ENCODE measurements at places on chromosomes 5 and 9. TPM values are rescaled to one million over a fixed set of nuclear protein-coding genes. Genes with fewer than 3 reads are reported as not detected.

- H3K27me3 ChIP-seq = no peaks in the 10 kb centered on the region
- no peaks in the 10 kb centered on the region for H3K4me1 ChIP-seq
- no peak overlapping the region for H3K27ac ChIP-seq
- DNase-seq = no peak
- no peaks in the 10 kb centered on the region for H3K36me3 ChIP-seq
Observed at GRCh38 chr5:82255844-82256243, 22.3 kb downstream of the RPS23 start.

GRCh38 chr5:116566251-116566650 is 8.4 kb downstream of the SEMA6A start:
- no peaks in the 10 kb centered on the region for H3K27me3 ChIP-seq
- H3K4me1 ChIP-seq = peaks cover 19% of the 10 kb centered on the region
- H3K27ac ChIP-seq = peak overlapping the region; percentile 53
- peaks cover 7% of the 10 kb centered on the region for H3K36me3 ChIP-seq
- no peak overlapping the region for H3K4me3 ChIP-seq

DNA sequence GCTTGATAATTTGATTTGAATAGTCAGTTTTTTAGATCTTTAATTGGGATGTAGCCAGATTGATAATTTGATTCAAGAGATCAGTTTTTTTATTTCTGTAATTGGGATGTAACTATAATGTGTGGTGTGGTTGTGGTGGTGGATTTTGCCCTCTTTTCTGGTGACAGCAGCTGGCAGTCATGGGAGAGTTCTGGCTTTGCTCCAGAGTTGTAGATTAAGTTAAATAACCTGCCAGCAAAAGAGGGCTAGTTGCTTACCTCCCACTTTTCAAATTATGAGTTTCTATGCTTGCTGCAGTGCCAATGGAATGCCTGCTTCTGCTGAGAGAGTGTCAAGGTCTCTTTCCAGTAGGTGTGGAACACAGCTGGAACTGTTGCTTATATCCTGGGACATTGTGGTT is 315.1 kb downstream of the CCDC171 start:
- H3K4me1 ChIP-seq = no peaks in the 10 kb centered on the region
- no peak overlapping the region for H3K4me3 ChIP-seq
- peak; percentile 59 for DNase-seq
- no peaks in the 10 kb centered on the region for H3K36me3 ChIP-seq

DNA sequence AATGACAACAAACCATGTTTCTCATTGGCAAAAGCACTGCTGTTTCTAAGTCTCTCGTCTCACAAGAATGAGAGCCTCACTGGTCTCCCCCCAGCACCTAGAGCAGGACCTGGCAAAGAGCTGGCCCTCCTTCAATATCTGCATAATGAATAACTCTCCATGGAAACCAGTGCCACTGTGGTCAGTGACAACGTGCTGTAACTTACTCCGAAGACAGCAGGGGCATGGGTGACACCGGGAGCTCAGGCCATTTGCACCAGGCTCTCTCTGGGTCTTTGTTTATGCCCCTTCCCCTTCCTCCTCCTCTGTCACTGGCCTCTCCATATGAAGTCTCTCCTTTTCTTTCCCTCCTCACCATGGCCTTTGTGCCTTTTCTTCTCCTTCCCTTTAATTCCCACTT is 33.3 kb downstream of the TAS2R1 start:
- H3K4me1 ChIP-seq = no peaks in the 10 kb centered on the region
- no peak overlapping the region for H3K27ac ChIP-seq
- no peak overlapping the region for H3K4me3 ChIP-seq
- H3K36me3 ChIP-seq = no peaks in the 10 kb centered on the region
- no peak for DNase-seq
- H3K27me3 ChIP-seq = no peaks in the 10 kb centered on the region

DNA sequence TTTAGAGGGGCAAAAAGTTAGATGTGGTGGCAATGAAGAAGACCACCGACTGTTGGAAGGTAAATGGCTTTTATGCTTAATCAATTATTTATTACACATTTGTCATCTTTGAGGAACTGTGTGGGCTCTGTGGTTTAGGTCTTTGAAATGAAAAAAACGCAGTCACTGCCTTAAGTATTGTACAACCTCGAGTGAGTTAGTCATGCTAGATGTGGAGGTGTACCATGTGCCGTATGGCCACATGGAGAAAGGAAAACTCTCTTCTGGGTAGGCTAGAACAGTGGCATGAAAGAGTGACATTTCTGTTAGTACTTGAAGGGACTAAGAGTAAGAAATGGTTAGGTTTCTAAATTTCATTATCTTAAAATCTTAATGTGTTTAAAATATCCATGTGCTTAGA is 166.1 kb downstream of the HACD4 start:
- no peaks in the 10 kb centered on the region for H3K4me1 ChIP-seq
- H3K27ac ChIP-seq = no peak overlapping the region
- no peak for DNase-seq
- H3K36me3 ChIP-seq = no peaks in the 10 kb centered on the region

DNA sequence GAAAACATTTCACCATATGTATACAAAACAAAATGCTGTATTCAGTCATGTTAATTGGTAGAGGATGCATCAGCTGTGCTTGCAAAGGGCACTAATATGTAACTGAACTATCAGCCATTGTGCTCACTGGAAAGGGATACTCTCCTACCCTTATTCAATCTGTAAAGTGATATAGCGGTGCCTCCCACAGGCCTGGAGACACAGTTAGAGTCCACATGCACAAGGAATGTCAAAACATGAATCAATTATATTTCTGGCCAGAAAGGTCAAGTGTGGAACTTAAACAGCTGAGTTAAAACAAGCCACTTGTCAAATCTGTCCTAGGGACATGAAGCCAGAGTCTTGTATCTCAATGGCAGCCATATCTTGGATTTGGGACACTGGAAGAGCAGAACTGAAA is 71.2 kb upstream of the IZUMO3 start:
- no peak overlapping the region for H3K27ac ChIP-seq
- H3K4me1 ChIP-seq = no peaks in the 10 kb centered on the region

- no peak overlapping the region for H3K4me3 ChIP-seq
- no peaks in the 10 kb centered on the region for H3K36me3 ChIP-seq
- H3K27ac ChIP-seq = no peak overlapping the region
- H3K4me1 ChIP-seq = no peaks in the 10 kb centered on the region
- no peak for DNase-seq
Observed at GRCh38 chr9:6938447-6938846, 180.7 kb downstream of the KDM4C start.

DNA sequence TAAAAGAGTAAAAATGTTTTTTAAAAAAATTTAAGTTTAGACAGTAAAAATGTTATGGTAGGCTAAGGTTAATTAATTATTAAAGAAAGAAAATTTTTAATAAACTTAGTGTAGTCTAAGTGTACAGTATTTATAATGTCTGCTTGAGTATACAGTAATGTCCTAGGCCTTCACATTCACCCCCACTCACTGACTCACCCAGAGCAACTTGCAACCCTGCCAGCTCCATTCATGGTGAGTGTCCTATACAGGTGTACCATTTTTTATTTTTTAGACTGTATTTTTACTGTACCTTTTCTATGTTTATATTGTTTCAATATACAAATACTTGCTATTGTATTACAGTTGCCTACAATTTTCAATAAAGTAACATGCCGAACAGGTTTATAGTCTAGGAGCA is 234.1 kb downstream of the AUH start:
- no peaks in the 10 kb centered on the region for H3K27me3 ChIP-seq
- no peaks in the 10 kb centered on the region for H3K36me3 ChIP-seq
- H3K4me3 ChIP-seq = no peak overlapping the region
- DNase-seq = no peak
- H3K27ac ChIP-seq = no peak overlapping the region

The GRXCR2 gene
- polyA plus RNA-seq = 0.03 TPM

The ASPN gene
- 40.3 TPM for polyA plus RNA-seq
